ENCODE measurements at places on chromosomes 5 and 9.

DNA sequence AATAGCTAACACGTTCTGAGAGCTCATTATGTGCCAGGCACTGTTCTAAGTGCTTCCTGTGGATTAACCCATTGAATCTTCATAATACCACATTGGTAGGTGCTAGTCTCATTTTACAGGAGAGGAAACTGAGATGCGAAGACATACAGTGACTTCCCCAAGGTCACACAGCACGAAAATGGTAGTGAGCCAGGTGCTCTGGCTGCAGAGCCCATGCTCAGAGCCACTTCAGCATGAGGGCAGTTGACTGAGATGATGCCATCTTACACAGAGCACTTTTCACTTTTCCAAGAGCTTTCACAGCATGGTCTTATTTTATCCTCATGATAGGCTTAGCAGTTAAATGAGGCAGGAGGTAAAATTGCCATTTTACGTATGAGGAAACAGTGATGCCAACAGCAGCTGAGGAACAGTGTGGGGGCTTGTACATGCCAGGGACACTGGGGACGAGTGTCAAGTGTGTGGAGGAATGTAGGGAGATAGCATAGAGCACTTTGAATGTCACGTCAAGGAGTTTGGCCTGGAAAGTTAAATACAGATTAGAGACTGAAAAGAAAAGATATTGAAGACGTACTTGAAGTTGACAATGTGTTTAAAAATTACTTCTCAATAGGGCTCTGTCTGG is 180.0 kb downstream of the KIF4B start:
- no peak for DNase-seq

DNA sequence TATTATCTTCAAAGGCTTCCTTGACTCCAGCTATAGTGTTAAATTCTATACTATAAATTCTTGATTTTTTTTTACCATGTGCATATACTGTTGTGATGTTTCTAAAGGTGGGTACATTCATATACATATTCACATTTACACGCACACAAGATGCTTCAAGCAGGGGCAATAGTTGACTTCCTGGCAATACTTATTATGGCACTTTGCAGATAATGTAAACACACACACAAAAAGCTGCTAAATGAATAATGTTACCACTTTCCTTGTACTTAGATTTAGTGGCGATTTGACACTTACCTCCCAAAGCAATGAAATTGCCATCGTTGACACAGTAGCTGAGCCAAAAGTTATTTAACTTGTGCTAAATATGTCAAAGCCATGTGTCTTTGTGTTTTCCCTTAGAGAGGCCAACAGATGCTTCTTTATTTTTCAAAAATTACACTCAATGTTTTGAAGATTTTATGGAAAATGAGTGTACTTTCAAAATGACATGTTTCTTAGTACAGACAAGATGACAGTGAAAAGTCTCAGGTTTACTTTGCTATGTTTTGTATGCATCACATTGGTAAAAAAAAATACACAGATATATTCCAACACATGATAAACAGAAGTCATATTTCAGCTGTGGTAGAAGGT is 12.2 kb upstream of the ERAP2 start:
- no peak for DNase-seq

- no peak for DNase-seq
Observed at GRCh38 chr9:116073826-116074225, 79.8 kb upstream of the PAPPA start.

DNA sequence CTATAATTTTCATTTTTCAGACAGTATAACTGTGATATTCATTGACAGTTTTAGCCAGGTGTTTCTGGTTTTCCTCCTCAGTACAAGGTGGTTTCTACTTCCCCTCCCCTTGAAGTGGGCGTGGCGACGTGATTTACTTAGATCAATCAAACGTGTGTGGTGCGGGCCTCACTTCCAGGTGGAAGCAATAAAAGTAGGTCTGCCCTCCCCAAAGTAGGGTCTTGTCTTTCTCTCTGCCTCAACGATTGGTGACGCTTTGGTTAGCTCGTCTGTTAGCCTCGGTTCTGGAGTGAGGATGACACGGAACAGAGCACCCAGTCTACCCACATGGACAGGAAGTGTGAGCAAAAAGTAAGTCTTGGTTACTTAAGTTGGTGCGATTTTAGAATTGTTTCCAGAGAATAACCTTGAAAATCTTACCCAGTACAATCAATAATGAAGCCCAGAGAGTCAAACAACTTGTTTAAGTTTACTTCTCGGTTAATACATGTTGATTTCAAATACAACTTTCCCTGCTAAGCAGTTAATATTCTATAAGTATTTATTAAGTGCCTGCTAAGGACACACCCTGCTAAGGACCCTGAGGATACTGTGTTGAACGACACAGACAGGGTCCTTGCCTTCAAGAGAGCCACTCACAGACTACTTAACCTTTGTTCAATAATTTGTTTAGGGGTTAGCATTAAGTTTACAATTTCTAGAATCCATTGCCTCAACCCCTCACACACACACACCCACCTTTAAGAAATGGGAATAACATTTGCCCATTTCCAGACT is 48.4 kb downstream of the COX7C start:
- DNase-seq: no peak

- peak; percentile 98 for DNase-seq
Observed at GRCh38 chr5:78587775-78588291, 60.7 kb downstream of the LHFPL2 start.

- no peak for DNase-seq
Observed at GRCh38 chr9:71668717-71669116, 99.6 kb downstream of the CEMIP2 start.

GRCh38 chr5:118236108-118236849 is 752.1 kb downstream of the DTWD2 start:
- no peak for DNase-seq

DNA sequence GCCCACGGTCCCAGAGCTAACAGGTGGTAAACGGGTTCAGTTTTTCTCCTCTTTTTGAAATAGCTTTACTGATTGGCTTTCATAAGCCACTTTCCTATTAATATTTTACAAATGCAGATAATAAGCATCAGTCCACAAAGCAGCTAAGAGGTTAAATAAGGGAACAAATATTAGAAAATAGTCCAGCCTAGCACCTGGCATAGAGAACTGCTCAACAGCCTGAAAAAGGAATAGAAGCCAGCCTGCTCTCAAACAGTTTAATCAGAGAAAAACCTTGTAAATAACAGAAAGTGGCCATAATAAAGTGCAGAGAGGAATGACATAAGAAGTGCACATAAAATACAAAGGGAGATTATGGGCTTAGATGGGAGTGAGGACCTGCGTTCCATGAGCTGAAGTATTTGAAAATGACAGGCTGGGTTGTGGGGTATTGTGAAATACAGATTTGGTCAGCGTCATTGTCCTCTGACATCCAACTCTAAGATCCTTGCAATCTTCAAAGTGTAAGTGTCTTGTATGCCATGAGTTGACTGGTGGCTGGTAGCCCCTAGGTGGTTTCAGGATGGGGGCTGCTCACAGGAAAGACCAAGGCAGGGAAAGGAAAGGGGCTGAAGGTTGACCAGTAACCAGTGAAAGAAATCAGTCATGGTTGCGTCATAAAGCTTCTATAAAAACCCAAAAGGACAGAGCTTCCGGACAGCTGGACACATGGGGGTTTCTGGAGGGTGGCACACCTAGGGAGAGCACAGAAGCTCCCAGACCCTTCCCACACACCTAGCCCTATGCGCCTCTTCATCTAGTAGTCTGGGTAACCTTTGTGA is 32.4 kb downstream of the MYO10 start:
- DNase-seq: no peak

DNA sequence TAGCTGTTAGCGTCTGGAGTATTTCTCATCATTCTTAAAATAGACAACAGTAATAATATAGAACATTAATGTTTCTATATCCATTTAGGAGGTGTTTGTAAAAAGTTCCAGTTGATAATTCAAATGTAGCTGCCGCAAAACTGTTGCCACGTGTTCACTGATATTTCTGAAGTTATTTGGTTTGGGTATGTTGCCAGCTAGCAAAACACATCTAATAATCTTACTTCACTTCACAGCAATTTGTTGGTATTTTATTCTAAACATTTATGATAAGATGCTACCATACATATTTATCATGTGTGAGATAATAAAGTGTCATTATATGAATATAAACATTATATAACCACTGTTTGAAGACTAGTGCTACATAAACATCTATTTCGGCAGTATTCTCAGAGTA is 101.6 kb downstream of the CDH12 start:
- no peak for DNase-seq

DNA sequence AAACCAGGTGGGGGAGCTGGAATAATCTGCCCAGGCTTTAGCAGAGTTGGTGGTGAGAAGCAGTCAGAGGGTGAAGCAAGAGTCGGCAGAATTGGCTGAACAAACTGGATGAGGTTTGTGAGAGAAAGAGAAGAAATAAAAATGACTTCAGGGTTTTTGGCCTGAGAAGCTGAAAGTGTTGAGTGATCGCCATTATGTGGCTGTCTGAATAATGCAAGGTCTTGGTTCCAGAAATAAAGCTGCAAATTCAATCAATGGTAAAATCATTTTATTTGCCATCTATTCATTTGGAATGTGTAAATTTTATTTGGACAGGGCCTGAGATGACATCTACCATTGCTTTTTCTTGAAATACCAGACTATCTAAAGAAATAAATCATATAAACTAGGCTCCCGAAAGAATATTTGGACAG is 50.4 kb upstream of the DAB2 start:
- DNase-seq: no peak

GRCh38 chr5:91885291-91886265 is 502.5 kb upstream of the ARRDC3 start:
- no peak for DNase-seq

- DNase-seq: no peak
Observed at GRCh38 chr9:118809160-118809625, 560.0 kb downstream of the BRINP1 start.

- no peak for DNase-seq
Observed at GRCh38 chr5:160727296-160727997, 124.6 kb downstream of the ATP10B start.

DNA sequence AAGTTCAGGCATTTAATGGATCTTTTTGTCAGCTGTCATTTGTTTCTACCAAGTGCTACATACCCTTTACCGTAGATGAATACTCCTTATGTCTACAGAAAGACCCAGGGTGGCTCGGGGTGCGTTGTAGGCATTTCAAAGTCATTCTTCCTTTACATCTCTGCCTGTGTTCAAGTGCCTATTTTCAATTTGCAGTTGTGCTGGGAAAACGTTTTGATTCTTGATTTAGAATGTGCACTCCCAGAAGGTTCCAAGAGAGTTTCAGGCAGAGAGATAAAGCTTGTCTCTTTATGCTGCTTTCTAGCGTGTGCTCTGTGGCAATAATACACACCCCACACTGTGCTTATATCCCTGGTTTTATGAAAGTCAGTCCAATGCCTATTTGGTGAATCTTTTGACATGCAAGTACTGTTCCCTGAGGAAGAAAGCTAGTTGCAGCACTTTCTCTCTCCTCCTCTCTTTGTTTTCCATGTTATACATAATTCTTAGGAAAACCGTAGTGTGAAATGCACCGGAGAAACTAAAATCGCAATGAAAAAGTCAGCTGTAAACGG is 828.1 kb upstream of the ZNF608 start:
- DNase-seq: no peak

- DNase-seq: no peak
Observed at GRCh38 chr5:123879071-123879470, 367.1 kb downstream of the CSNK1G3 start.

DNA sequence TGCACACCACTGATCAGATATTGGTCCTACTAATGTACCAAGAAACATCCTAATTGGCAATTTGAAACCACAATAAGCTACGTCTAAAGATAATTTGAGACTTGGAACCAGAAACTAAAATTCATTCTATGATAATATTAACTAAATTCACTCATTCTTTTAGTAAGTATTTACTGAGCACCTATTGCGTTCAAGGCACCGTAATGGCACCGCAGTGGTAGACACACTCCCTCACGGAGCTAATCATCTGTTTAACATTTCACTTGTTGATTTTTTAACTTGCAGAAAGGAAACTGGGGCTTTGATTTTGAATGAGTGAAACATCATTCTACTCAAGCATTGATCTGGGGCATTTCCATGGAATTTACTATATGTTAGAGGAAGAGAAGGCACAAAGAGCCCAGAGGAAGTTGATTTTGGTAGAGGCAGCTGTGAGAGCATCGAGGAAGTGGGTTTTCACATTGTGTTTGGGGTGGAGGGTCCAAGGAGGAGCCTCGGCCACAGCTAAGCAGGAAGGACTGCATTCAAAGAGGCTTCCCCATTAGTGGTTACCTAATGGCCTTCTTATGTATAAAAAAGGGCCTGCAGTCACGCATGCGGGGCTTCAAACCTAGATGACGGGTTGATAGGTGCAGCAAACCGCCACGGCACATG is 7.1 kb downstream of the RAPGEF1 start:
- DNase-seq: peak; percentile 14

GRCh38 chr9:82354279-82354659 is 365.7 kb downstream of the SPATA31D1 start:
- DNase-seq: no peak

DNA sequence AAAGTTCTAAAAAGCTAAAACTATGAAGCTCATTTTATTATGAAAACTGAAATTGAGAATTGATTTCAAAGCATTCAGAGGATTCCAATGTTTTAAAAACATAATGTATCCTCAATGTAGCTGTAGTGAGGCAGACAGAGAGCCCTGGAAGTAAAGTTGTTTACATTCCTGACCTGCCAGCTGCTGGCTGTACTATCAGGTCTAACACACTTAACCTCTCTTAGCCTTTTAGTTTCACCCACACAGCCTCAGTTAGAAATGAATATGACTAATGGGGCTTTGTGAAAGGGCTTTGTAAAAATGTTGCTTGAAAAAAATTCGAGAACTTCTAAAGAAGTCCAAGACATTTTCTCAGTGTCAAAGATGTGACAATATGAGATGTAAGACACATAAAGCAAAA is 122.6 kb downstream of the FBXL17 start:
- DNase-seq: no peak

- no peak for DNase-seq
Observed at GRCh38 chr5:149220750-149221149, 50.9 kb upstream of the AFAP1L1 start.

DNA sequence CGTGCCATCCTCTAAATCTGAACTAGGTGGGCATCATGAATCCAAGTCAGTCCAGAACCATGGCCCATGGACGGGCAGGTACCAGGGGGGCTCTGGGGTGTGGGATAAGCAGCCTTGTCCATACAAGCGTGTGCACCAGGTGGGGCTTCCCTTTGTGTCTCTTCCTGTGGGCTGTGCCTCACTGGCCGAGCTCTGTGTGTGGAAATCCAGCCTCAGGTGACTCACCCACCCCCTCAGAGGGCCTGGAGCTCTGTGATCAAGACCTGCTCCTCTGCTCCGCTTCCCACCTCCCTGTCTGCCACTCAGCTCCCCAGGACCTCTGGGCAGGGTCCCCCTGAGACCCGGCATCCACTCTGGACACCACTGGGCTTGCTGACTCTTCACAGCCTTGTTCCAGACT is 33.0 kb downstream of the GADD45G start:
- DNase-seq: no peak

- no peak for DNase-seq
Observed at GRCh38 chr5:175325681-175326080, 118.3 kb downstream of the DRD1 start.

DNA sequence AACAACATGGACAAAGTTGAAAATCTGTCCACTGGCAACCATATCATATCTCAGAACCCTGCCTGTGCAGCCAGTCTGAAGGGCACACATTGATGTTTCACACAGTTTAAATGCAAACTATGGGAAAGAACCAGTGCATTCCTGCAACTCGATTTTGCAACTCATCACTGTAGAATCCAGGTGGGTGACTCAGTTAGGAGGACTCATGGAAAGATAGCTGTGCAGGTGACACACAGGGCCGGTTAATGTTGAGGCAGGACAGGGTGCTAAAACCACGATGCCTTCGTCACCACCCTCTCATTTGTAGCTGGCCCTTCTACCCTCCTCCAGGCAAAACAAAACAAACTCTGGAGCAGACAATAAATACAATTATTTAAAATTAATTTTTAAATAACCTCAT is 62.8 kb downstream of the TLE1 start:
- DNase-seq: no peak

- DNase-seq: no peak
Observed at GRCh38 chr9:84270847-84271530, 69.6 kb downstream of the SLC28A3 start.
